ENCODE measurements at places on chromosomes 1 and 21. TPM values are rescaled to one million over a fixed set of nuclear protein-coding genes. Genes with fewer than 3 reads are reported as not detected.
A peak's percentile ranks its signal among the peaks of the same experiment; 100 is the strongest.

IGSF5 gene
- total RNA-seq: not detected

GJA5 gene
- not detected for total RNA-seq

PLXNA2 gene
- 0.43 TPM for total RNA-seq

TAL1 gene
- total RNA-seq: not detected

DNA sequence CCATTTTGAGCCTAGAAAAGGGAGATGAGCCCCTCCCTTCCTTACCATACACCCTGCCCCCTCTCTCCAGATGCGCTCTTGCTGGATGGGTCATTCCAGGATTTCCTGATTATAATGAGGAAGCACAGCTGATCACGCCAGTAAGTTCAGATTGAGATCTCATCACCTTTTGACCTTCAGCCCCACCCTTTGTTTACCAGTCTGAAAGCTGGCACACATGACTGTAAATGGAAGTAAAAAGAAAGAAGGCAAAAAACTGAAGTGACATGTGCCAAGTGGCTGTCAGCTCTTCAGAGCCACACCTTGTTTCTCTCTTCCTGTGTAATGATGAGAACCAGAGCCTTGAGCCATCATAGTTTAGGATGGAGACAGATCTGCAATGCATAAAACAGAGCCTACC, 27.9 kb downstream of the S1PR1 start:
- H3K4me1 ChIP-seq: peaks cover 70% of the 10 kb centered on the region
- H3K36me3 ChIP-seq: peaks cover 10% of the 10 kb centered on the region
- peak; percentile 49 for DNase-seq
- peak overlapping the region; percentile 87 for H3K27ac ChIP-seq

DNA sequence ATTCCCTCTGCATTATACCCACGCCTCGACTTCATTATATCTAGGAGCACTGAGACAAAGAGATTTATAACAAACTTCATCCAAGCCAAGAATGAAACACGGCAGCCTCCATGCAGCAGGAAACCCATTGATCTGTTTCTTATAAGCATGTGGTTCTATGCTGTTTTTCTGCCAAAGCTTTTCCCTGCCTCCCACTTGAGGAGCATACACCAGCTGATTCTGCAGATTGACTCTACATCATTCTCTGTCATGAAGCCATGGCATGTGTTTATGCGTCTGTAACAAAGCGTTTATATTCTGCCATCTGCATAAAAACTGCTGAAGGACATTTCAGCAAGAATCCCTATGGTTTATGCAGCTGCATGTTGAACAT, 102.0 kb downstream of the CYYR1 start:
- peaks cover 4% of the 10 kb centered on the region for H3K4me1 ChIP-seq
- no peak overlapping the region for H3K27ac ChIP-seq
- no peak for DNase-seq
- no peaks in the 10 kb centered on the region for H3K36me3 ChIP-seq
- H3K4me3 ChIP-seq: no peak overlapping the region

DNA sequence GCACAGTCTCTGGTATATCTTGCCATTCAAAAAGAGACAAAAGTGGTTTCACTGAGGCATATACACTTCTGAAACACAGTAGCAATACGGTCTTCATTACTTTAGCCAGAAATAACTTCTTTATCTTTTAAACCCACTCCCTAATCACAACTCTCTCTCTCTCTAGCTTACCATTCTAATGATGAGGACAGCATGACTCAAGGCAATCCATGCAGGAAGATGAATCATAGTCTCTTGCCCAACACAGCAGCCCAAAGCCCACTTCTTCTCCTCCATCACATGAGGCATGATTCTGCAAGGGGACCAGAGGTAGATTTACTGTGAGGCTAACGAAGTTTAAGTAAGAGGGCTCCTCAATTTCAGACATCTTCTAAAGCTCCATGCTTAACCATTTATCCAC, 285.0 kb upstream of the NR5A2 start:
- H3K4me1 ChIP-seq: no peaks in the 10 kb centered on the region
- peaks cover 3% of the 10 kb centered on the region for H3K27me3 ChIP-seq
- no peak overlapping the region for H3K27ac ChIP-seq
- H3K4me3 ChIP-seq: no peak overlapping the region
- H3K36me3 ChIP-seq: no peaks in the 10 kb centered on the region
- no peak for DNase-seq

- H3K4me1 ChIP-seq: no peaks in the 10 kb centered on the region
- H3K36me3 ChIP-seq: no peaks in the 10 kb centered on the region
- no peak overlapping the region for H3K4me3 ChIP-seq
- H3K27me3 ChIP-seq: peaks cover 3% of the 10 kb centered on the region
- no peak overlapping the region for H3K27ac ChIP-seq
- DNase-seq: no peak
Measured at GRCh38 chr1:241817956-241818612, 29.9 kb upstream of the EXO1 start.
